ENCODE measurements at places on chromosomes 1 and 21.

- no peak for DNase-seq
Measured at GRCh38 chr1:26109229-26110164, 2.1 kb upstream of the PDIK1L start.

DNA sequence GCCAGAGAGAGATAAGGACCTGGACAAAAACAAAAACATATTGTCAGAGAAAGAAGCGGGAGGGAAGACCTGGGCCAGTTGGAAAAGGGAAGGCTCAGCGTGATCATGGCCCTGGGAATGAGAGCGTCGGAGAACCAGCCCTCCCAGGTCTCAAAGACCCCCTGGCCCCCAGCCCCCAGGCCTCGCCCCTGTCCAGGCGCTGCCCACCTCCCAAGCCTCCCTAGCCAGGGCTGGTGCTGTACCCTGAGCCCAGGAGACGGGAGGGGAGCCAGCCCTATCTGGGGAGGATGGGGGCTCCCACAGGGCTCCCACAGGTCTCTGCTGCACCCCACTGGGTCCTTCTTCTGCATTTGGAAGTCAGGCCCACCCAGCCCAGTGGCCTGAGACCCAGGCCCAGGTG, 15.1 kb downstream of the CHD5 start:
- no peak for DNase-seq

- DNase-seq: no peak
Measured at GRCh38 chr1:234844479-234845031, 234.6 kb upstream of the IRF2BP2 start.

- DNase-seq: no peak
Measured at GRCh38 chr1:203351037-203351625, at the start of gene FMOD. Gene FMOD, minus strand, starts transcription at chr1:203351122. Its CDS starts 2,852 bp downstream, at chr1:203348270.

DNA sequence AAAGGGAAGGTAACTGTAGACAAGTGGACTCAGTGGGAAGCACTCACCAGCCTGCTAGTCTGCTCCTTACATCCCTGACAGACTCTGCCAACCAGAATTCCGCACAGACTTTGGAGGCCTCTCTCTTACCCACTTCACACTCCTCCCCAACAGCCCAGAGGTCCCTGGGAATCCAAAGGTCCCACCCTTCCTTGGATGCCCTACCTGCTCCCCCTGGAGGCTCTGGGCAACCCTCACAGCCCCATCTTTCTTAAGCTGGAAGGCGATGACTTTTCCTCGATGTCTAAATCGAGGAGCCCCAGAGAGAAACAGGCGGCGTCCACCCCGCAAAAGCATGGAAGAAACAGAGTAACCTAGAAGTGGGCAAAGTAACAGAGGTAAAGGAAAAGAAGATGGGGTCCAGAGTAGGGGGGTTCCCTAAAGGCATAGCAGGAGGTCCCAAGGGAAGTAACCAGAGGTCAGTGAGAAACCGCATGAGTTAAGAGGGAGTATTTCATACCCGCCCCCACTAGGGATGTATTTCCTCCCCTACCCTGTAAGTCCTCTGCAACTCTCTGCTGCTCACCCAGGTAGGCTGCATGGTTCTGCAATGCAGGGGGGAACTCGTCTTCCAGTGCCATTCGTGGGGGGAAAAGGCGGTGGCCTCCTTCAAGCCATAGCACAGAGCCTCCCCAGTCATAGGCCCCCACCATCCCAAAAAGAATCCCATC, 8.4 kb downstream of the ITGA10 start:
- DNase-seq: no peak

GRCh38 chr1:178819123-178819522, 51.8 kb downstream of the ANGPTL1 start:
- no peak for DNase-seq

- no peak for DNase-seq
Measured at GRCh38 chr1:31927661-31927980, 10.5 kb downstream of the PTP4A2 start.

GRCh38 chr1:198079432-198079951, 77.3 kb upstream of the NEK7 start:
- no peak for DNase-seq

GRCh38 chr1:224068458-224069072, 45.3 kb upstream of the FBXO28 start:
- no peak for DNase-seq

DNA sequence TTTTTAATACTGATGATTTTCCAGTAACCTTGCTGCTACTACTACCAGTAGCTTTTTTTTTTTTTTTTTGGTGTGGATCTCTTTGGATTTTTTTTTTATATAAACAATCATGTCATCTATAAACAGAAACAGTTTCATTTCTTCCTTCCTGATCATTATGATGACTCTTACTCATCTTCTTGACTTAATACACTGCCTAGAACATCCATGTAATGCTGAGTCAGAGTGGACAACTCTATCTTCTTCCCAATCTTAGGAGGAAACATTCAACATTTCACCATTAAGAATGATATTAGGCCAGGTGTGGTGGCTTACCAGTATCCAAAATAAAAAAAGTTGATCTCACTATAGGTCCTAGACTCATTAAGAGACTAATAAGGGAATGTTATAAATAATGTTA, 69.1 kb downstream of the RUSC1 start:
- DNase-seq: no peak

DNA sequence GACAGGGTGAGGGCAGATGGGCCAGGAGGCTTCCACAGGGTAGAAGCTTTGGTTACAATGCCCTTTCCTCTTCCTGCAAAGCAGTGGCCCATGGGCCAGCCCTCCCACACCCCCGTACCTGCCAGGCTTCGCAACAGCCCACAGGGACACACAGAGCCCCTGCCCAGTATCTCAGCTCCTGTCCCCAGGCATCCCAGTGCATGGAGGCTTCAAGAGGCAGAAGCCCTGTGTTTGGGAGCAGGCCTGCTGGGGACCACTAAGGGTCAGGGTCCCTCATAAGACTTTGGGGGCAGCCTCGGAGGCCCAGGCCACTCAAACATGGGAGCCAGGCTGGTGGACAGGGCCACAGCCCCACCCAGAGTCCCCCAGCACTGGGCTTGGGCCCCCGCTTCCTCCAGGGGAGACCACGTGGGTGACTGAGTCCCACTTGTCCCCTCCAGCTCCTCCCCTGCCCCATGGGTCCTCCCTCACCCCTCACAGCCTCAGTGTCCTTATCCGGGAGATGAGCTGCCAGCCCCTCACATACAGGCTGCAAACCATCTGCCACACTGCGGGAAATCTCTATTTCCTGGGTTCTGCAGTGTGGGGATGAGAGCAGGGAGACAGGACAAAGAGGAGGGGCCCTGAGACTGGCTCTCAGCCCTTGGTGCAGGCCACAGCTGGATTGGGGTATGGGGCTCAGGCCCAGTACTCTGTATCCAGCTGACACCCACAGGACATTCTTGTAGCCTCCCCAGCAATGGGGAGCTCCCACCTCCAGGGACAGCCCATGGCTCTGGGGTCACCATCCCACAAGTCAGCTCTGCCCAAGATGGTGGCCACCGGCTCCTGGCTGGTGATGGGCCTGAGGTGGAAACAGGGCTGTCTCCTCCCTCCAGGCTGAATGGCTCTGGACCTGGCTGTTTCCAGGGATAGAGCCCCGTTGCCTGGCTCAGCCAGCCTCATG, 50.7 kb downstream of the WNT9A start:
- DNase-seq: no peak

DNA sequence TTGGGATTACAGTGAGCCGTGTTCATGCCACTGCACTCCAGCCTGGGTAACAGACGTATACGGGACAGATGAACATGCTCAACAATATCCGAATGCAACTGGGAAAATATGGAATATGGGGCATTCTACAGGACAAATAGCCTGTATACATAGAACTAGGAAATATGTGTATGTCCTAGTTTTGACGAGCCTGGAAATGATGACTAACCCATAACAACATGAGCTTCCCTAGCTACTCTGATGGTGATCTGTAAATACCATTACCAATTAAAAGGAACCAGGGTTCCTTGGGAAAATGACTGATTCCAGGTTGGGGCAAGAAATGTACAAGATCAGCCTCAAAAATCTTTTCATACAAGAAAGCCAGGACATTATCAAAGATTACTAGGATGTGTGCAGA, 42.8 kb upstream of the ARTN start:
- DNase-seq: no peak

GRCh38 chr1:39488012-39488545, 3.4 kb upstream of the BMP8A start:
- DNase-seq: no peak

GRCh38 chr1:223852337-223852736, 6.6 kb upstream of the TP53BP2 start:
- no peak for DNase-seq

- no peak for DNase-seq
Measured at GRCh38 chr1:68173283-68173935, 58.9 kb downstream of the WLS start.

- no peak for DNase-seq
Measured at GRCh38 chr1:92804721-92805201, 19.9 kb upstream of the EVI5 start.

- DNase-seq: no peak
Measured at GRCh38 chr1:115668579-115668978, 26.8 kb downstream of the VANGL1 start.

- no peak for DNase-seq
Measured at GRCh38 chr1:37958690-37959089, 11.8 kb upstream of the INPP5B start.

- no peak for DNase-seq
Measured at GRCh38 chr1:70628973-70629372, 217.9 kb downstream of the CTH start.

DNA sequence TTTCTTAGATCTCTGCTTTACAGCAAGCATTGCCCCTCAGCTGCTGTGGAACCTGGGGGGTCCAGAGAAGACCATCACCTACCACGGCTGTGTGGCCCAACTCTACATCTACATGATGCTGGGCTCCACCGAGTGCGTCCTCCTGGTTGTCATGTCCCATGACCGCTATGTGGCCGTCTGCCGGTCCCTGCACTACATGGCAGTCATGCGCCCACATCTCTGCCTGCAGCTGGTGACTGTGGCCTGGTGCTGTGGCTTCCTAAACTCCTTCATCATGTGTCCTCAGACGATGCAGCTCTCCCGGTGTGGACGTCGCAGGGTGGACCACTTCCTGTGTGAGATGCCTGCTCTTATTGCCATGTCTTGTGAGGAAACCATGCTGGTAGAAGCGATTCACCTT, 33.4 kb upstream of the OR2B11 start:
- no peak for DNase-seq

GRCh38 chr1:52634111-52634510, 1.1 kb downstream of the SHISAL2A start:
- DNase-seq: no peak

DNA sequence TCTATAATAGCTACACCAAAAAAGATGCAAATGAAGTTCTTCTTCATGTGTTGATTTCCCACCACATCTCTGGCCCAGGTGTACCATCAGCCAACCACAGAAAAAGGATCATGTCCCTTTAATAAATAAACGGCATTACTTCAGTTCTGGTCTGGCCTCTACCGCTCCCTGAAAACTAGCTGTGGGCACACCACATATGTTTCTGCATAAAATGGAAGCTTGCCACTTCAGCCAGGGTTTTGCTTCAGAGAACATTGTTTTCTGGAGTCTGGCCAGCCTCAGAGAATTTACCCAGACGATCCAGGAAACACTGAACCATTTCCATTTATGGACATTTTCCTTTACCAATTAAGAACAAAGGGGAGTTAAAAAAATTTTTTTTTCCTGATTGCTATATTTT, 5.8 kb upstream of the LAMC2 start:
- no peak for DNase-seq

DNA sequence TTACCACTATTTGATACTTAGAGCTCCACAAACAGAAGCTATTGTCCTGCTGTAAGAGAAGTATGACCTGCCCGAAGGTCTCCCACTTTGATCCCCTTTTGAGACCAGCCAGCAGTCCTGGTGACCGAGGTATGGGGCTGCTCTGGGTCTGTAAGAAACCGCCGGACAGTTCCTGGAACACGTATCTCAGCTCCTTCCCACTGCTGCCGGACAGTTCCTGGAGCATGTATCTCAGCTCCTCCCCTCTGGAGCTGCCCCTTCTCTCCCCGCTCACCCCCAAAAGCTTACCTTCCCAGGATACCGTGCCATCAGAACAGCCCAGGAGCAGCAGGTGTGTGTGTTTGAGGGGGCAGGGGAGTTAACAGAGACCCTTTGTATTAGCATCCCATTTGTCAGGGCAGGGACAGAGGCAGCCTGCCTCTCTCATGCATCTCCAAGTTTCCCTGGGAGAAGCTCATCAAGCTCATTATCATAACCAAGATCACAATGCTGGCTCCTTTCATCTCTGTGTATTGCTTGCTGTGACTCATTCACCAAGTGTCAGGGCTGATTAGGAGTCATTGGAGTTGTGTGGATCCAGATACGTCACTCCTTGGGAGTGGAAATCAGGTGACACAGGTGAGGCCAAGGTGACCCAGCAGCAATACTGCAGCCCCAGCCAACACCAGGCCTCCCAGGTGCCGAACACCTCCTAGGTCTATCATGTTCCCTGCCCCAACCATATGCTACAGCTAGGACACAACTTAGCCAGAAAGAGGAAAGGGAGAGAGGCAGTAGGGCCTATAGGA, 25.3 kb downstream of the OPTC start:
- no peak for DNase-seq

GRCh38 chr1:207131163-207131562, 27.1 kb downstream of the C4BPA start:
- no peak for DNase-seq

DNA sequence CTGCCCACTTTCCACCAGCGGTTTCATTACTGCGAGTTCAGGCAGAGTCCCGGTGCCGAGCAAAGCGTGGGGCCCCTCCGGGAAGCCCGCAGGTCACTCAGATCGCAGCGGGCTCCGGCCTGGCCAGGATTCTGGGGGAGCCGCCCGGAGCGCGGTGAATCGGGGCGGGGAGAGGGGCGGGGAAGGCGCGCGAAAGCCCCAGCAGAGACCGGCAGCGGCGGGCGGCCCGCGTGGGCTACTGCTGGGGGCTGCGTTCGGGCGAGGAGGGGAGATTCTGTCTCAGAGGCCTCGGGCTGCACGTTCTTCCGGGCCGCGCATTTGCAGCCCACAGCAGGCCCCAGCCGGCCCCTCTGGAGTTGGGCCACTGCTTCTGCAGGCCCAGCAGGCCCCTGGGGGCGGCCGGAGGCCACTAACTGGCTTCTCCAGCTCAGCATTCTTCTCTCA, 64.7 kb downstream of the SCCPDH start:
- DNase-seq: no peak

DNA sequence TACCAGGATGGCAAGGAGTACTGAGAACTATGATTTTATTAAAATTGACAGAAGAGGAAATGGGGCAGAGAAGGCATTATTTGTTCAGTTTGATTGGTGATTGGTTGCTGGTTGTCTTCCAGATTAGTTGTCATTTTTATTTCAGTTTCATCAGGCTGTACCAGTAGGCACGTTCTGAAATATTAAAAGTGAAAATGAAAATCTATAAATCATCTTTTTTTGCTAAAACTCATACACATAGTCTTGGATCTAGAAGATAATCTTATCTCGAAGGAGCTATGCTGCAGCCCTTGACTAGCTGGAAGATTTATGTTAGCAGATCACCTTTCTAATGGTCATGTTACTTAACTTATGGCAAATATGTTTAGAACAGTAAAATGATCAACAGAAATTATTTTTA, 29.0 kb downstream of the NEK7 start:
- no peak for DNase-seq

DNA sequence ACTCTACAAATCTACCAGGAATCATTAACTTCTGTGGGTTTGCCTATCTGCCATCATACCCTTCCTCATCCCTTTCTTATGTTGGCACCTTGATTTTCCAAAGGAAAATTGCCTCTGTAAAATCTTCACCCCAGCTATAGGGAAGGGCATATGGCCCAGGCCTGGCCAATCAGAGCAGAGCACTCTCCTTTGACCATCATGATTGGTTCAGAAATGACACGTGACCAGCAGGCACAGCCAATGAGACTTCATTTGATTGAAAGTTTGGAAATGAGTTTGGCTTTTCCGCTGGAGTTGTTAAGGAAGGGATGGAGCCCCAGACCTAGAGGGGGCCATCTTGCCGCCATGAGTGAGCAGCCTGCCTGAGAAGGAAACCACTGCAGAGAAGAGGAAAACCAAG, 35.1 kb upstream of the IFFO2 start:
- no peak for DNase-seq

All from stimulated activated CD4-positive, alpha-beta T cell treated with anti-CD3 and anti-CD28 coated beads, Interleukin-15, amount 100 ng/mL, for 48 hours (primary cell).